Cerebellar nuclear complex (tissue), 1 donor: ENCODE measurements at places on chromosomes 16 and 17.

DNA sequence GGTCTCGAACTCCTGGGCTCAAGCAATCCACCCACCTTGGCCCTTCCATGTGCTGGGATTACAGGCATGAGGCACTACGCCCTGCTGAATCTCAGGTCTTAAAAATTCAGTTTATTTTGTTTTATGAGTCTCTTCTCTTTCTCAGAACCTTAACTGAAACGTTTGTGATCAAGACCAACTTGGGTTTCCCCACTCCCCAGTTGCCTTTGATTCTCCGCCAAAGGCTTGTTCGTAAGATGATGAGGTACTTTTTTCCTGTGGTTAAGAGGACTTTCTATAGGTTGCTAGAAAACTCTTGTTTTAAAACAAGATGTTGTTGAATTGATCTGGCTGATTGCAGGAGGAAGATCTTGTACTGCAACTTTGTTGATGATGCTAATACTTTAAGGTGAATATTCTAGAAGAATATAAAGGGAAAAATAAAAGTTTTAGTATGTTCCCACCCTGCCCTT is 11.7 kb downstream of the ABCC1 start:
- no peak for DNase-seq

- no peak for DNase-seq
These were observed 10.8 kb downstream of the KCTD5 start for GRCh38 chr16:2692948-2693651.

GRCh38 chr17:41666237-41666641 is 22.4 kb upstream of the EIF1 start:
- no peak for DNase-seq

DNA sequence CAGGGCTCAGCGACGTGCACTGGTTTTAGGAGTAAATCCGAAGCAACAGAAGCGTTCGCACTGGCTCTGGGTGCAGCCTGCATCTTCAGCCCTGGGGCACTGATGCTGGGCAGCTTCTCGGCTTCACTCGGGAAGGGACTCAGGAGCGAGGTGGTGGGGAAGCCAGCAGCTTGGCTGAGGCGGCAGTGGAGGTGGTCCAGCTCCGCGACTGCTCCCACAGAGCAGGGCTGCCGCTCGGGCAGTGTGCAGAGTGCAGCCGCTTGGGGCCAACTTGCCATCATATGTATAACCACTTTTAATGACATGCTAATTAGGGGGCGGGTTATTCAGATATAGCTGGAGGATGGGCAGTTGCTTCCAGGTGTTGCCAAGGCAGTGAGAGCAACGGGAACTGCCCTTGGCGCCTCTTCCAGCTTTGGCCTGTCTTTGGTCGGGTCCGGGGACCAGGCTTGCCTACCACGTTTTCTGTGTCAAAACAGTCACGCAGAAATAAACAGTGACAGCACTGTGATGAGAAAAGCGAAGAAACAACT is 26.7 kb downstream of the METRNL start:
- DNase-seq = no peak
